ENCODE measurements at places on chromosomes 2 and 18.

DNA sequence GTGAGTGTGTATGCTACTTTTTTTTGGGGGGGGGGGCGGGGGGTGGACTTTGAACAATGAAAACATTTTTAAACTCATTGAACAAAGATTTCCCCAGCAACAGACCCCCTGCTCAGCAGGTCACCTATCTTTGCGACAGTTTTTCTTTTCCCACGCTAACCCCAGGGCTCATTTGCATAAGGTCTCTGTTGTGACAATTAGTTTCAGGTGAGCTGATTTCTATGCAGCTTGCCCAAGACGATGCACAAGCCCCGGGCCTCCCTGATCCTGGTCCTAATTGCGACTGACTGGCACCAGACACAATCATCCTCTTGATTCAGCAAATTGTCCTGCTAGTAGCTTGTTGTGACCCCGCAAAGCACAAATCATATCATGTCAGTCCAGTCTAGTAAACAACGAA is 40.3 kb downstream of the ZEB2 start:
- DNase-seq, result no peak

GRCh38 chr2:217611056-217611455 is 391.7 kb downstream of the TNS1 start:
- DNase-seq, result no peak

DNA sequence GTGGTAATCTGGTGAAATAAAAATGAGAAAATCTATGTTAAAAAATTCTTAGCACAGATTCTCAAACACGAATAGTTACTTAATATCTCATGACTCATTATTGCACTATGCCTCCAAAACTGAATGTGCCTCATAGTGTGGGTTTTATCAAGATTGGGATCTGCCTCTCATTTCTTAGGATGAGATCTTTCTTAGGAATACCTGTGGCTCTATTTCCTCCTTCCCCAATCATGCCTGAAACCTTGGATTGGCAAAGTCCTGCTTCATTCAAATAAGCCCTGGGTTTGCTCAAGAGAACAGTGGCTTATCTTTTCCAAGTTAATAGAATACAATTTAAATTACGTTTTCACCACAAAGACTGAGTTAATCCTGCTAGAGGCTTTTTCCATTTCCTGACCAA is 100.3 kb downstream of the DPP10 start:
- no peak for DNase-seq

GRCh38 chr18:48608581-48608980 is 69.8 kb downstream of the CTIF start:
- no peak for DNase-seq

DNA sequence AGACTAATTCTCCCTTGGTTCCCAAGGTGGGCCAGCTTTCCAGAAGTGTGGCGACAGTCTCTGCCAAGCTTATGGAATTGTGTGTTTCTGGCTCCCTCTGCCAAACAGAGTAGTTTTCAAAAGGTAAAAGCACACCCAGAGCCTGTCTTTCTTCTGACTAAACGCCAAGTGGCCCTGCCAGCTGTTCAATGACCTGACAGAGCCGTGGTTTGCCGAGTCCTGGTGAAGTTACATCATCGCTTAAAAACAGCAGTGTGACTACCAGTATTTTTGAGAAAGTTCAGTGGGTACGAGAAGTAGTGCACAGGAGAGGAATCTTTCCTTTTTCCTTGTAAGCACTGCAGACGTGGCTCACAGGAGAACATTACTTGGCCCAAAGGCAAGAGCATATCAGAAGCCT is 1.9 kb downstream of the PER2 start:
- DNase-seq, result peak; percentile 80

GRCh38 chr18:55318951-55319441 is 269.0 kb downstream of the TCF4 start:
- no peak for DNase-seq

DNA sequence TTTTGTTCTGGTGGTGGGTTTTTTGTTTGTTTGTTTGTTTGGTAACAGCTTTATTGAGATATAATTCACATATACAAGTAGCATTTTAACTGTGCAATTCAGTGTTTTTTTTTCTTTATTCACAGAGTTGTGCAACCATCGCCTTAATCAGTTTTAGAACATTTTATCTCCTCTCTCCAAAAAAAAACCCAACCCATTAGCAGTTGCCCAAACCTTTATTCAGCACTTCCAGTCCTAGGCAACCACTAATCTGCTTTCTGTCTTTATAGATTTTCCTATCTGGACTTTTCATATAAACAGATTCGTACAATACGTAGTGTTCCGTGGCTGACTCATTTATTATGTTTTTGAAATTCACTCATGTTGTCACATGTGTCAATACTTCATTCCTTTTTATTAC is 38.7 kb downstream of the CCDC138 start:
- no peak for DNase-seq

DNA sequence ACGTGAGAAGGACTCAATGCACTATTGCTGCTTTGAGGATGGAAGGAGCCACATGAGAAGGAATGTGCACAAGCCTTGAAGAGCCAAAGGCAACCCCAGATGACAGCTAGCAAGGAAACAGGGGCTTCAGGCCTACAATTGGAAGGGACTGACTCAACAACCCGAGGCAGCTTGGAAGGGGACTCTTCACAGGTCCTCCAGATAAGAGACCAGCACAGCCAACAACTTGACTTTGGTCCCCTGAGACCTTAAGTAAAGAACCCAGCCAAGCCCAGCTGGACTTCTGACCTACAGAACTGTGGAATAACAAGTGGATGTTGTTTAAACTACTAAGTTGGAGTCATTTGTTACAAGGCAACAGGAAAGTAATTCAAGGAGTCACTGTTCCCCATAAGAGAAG is 277.2 kb downstream of the SUCLG1 start:
- no peak for DNase-seq
